ENCODE measurements at places on chromosomes 7 and 10. TPM values are rescaled to one million over a fixed set of nuclear protein-coding genes. Genes with fewer than 3 reads are reported as not detected.

EEPD1 gene
- 23.0 TPM for total RNA-seq

KIF11 gene
- total RNA-seq = 0.37 TPM

TMEM270 gene
- not detected for total RNA-seq

KIFBP gene
- total RNA-seq = 36.3 TPM

WNT2 gene
- total RNA-seq = 0.48 TPM

TNS3 gene
- 90.8 TPM for total RNA-seq

GRCh38 chr7:81150951-81151361, 232.1 kb upstream of the SEMA3C start:
- DNase-seq = no peak

- DNase-seq = no peak
Observed at GRCh38 chr10:28105561-28105960, 106.7 kb upstream of the ODAD2 start.

- no peak for DNase-seq
Observed at GRCh38 chr7:6320791-6321190, 48.4 kb upstream of the CYTH3 start.

DNA sequence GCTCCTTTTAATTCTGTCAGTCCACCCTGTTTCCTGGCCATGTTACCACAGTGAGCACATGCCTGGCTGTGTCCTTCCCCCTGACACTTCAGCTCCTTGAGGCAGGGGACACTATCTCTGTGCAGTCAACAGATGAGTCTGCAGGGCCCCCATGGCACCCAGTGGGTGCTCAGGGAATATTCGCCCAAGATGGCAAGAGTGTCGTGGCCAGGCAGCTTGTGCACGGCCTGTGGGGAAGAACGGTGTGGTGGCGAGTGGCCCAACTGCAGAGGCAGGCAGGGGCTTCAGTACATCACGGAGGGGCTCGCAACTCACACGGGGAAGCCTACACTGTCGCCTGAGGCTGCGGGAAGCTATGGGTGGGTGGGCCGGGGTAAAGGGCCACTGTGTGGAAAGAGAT, 91.1 kb downstream of the TRRAP start:
- no peak for DNase-seq

GRCh38 chr7:21426286-21427181, 1.3 kb upstream of the SP4 start:
- DNase-seq = no peak

DNA sequence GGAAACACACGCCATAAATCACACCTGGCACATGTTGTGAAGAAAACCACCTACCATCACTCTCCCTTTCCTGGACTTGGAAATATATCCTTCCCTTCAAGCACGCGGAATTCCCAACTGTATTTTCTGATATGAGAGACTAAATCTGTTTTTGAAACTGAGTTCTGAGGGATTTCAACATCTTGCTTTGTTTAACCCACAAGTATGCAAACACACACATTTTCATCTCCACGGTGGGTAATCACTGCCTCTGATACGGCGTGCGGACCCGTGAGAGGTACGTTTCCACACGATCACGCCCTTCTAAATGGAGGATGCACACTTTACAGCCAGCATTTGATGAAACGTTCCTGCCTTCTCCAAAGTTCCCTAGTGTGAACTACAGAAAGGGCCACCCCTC, 83.4 kb downstream of the ZRANB1 start:
- no peak for DNase-seq

DNA sequence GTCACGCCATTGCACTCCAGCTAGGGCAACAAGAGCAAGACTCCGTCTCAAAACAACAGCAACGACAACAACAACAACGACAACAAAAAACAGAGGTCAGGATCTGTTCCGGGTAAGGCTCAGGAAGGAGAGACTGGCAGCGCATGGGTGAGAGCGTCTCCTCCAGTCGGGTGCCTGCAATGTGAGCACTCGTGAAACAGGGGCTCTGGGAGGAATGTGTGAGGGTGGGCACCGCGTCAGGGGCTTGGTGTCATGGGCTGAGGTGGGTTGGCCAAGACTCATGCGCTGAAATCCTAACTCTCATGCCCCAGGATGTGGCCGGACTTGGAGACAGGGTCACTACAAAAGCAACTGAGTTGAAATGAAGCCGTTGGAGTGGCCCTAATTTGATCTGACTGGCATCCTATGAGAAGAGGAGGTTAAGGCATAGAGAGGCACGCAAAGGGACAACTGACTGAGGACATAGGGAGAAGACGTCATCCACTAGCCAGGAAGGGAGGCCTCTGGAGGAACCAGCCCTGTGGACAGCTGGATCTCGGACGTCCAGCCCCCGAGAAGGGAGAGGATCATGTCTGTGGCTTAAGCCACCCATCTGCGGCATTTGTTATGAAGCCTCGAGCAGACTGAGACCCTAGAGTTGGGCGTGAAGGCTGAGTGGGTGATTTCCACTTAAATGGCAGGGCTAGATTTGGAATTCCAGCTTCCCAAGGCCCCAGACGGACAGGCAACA, 241.5 kb upstream of the PITRM1 start:
- DNase-seq = no peak

GRCh38 chr7:79301419-79301818, 152.0 kb downstream of the MAGI2 start:
- no peak for DNase-seq

- DNase-seq = no peak
Observed at GRCh38 chr10:129045599-129045998, 421.4 kb upstream of the MGMT start.

DNA sequence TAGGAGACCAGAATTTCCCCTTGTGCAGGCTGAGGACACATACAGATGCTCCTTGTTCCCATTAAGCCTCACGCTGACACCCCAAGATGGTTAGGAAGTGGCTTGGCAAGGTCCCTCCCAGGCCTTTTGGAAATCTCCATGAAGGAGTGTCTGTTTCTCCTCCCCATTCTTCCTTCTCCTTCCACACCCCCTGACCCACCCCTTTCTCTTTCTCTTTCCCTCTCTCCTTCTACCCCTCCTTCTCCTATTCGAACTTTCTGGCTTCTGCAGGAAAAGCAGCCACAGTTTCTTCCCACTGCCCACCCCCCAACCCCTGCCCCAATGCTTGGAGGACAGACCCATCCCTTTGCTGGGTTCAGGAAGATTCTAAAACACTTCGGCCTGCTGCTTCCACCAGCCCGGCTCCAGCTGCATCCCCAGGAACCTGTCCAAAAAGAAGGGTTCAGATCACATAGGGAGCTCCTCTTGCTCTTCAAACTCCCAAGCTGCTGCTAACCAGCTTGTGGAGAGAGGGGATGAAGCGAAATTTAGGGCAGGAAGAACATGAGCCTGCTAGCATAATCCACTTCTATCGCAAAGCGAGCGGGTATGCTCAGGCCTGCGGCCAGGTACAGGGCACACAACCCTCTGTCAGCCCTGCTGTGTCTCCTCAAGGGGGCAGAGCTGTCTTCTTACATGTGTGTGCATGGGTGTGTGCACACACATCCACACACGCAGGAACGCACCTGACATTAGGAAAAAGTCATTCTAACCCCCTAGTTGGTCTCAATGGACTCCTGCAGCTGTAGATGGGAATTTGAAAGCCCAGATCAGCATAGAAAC, 80.4 kb downstream of the PPP1R3C start:
- no peak for DNase-seq

- no peak for DNase-seq
Observed at GRCh38 chr7:141568227-141568626, 17.0 kb downstream of the AGK start.
